Muscle of back (tissue), 13 donors: ENCODE measurements at places on chromosomes 7 and 10.
A peak's percentile ranks its signal among the peaks of the same experiment; 100 is the strongest.

DNA sequence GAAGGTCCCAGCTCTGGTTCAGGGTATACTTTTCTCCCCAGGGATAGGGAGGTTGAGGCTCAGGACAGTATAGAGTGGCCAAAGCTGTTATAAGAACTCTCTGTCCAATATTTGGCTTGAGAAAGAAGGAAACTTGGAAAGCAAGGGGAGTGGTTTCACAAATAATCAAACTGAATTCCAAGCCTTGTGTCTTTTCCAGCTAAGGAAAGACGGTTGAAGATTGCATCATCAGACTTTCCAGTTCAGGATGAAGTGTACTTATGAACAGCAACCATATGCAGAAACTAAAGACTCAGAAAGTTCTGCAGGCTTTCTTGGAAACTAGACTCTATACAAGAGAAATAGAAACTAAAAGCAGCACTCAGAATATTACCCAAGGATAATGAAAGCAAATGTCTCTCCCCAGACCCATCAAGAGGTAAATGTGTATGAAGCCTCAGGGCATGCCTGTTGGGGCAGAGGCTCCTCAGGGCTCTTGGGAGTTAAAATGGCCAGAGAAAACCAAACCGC lies 46.4 kb downstream of the RAMP3 start:
- peak; percentile 83 for DNase-seq

GRCh38 chr10:61804414-61804813 lies 97.1 kb upstream of the ARID5B start:
- no peak for DNase-seq

GRCh38 chr7:156155988-156156733 lies 343.9 kb upstream of the SHH start:
- DNase-seq, result no peak

GRCh38 chr7:111813306-111813705 lies 251.0 kb upstream of the IMMP2L start:
- DNase-seq, result no peak

- DNase-seq, result peak; percentile 11
These were observed 325.0 kb downstream of the PLXNA4 start for GRCh38 chr7:132251327-132251659.

GRCh38 chr10:31975157-31975765 lies 46.6 kb upstream of the ARHGAP12 start:
- DNase-seq, result no peak
